ENCODE measurements at places on chromosomes 6 and 20. TPM values are rescaled to one million over a fixed set of nuclear protein-coding genes. Genes with fewer than 3 reads are reported as not detected.

DNA sequence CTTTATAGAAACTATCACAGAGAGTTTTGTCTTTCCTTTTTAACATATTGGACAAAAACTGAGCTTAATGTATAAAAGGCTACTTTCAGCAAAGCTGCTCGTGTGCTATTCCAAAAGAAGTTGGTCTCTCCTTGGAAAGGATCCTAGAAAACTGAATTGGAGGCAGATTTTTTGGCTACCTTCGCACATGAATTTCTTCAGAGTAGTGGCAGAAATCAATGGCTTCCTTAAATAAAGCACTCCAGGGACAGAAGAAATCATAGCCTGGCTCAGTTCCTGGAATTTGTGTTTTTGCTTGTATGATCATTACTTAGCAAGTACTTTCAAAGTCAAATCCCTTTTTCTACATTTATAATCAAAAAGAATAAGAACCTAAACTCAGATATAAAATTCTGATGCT is 780.3 kb downstream of the PHF3 start:
- ATAC-seq: no peak

DNA sequence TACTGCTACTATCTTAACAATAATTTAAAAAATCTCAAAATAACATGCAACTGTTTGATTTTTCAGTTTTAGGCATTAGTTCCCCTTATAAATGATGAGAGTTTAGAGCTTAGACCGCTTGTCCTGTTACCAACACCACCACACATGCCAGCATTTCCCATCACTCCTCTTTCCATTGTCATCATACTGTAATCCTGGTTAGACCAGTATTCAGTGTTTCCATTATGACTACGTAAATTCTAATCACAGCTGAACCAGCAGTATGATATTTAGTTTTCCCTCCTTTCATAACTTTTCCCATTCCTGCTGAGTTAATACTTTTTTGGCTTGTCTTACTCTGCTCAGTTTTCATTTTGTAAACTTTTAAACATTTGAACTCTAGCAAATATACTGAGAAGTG is 12.2 kb upstream of the TBC1D20 start:
- ATAC-seq: peak; percentile 32

DNA sequence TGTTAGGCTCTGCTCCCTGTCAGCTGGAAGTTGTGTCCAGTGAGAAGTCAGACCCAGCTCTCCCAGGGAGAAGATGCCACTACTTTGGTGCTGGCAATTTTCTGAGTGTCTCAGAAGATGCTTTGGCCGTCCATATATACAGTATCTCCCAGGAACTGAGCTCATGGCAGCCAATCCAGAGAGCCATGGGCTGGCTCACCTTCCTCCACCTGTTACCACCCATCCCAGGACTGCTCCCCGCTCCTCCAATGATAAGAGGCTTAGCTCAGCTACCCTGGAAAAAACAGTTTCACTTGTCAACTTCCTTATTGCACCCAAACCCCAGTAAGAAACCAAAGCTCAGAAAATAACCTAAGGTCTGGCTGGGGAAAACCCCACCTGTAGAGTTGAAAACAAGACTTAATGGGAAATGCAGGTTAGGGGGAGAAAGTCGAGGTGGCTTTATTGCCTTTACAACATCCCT is at the start of gene BNIP5:
Gene BNIP5 (minus strand): TSS at position 110 of the 463 bp plus-strand sequence. CDS start 6,198 bp downstream, outside the sequence.
- no peak for ATAC-seq

DNA sequence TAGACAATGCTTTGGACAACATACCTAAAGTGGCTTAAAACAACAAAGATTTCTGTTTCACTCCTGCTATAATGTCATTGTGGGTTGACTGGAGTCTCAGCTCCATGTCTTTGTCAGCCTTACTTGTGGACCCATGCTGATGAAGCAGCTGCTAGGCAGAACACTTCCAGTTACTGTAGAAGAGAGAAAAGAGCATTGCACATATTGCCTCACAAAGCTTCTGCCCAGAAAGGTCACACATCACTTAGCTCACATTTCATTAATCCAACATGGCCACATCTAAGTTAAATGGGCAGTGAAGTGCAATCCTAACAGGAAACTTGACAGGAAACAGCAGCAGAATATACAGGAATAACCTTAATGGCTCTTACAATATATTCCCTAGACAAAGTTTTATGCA is 480.5 kb upstream of the HTR1E start:
- ATAC-seq: no peak

DNA sequence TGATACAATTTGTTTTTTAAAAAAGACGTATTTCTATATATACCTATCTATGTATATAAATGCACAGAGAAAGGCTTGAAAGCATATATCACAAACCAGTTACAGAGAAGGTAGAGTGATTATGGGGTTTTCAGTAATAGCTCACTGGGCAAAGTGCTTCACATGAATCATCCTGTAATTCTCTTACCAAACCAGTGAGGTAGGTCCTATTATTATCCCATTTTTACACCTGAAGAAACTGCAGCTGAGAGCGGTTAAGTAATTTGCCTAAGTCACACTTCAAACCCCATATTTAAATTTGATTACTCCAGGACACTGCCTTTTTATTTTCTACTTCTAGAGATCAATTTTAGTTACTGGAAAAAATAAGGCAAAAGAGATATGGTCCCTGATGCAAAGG is 4.4 kb downstream of the GSS start:
- ATAC-seq: peak; percentile 50

DNA sequence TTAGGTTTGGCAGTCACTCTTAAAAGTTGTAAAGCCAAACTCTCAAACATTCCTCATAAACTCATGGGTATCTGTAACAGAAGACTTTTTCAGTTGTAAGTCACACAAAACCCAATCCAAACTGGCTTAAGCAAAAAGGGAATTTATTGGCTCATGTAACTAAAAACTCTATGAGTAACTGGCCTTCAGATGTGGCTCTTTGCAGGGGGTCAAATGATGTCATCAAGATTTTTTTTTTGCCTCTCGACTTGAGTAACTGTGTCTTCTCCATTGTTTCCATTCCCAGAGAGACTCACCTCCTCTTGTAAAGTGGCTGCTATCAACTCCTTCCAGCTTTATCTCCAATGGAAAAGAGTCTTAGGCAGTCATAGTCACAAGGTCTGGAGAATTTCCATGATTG is 645.0 kb downstream of the DHX35 start:
- ATAC-seq: no peak

DNA sequence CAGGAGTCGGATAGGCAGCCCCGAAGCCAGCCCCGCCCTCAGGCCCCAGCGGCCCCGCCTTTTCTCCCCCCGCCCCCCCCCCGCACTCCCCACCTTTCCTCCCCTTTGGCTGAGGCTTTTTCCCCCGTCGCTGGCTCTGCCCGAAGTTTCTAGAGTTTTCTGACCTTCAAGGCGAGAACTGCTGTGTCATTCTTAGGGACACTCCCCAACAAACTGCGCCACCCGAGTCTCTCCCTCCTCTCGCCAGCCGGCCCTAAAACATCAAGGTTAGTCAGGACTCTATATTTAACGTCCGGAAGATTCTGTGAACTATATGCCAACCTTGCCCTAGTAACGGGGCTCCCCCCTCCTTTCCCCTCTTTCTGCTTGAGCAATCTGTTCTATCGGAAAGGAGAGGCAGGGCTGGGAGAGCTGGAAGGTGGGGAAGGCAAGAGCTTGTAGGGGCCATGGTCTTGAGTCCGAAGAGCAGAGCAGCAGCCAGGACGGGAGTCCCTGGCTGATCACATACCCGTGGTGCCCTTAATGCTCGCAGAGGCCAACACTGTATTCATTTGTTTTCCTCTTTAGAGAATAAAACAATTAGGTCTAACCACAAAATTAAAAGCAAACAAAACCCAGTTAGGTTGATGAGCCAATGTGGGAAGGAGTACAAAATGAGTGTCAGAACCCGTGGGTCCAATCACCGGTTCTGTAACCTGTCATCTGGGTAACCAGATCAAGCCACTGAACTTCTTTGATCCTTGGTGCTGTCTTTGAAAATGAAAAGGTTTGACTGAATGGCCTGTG is 5.3 kb upstream of the HSPA1B start:
- ATAC-seq: peak; percentile 51

GRCh38 chr6:17983730-17984129 is 3.7 kb downstream of the KIF13A start:
- ATAC-seq: no peak

- no peak for ATAC-seq
These were observed 17.1 kb upstream of the BEND3 start for GRCh38 chr6:107132330-107132954.

DNA sequence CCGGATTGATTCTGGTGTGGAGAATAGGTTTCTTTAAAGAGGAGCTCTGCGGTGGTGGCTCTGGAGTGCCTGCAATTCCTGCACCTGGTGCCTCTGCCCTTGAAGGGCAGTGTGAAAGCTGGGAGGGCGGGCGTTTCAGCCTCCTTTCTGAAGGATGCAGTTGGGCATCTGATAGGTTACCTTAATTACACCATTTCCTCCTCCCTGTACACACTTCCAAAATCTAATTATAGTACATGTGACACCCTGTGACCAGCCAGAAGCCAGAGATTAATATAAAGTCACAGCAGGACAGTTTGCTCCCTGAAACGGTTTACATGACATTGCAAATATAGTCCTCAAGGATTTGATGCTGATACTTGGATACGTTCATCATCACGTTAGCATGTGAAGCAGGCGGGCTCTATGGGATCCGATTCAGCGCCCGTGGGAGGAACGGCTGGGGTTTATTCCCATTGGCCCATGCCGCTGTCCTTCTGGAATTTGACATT is 548.2 kb downstream of the QKI start:
- no peak for ATAC-seq

GRCh38 chr6:71224011-71224410 is 64.6 kb upstream of the OGFRL1 start:
- ATAC-seq: no peak

Gene TUBB1
- not detected for total RNA-seq

Gene BLOC1S5
- 6.5 TPM for total RNA-seq

Gene ATAT1
- total RNA-seq: 4.6 TPM

Gene PCSK2
- total RNA-seq: 0.12 TPM

Gene RBM38
- total RNA-seq: 12.3 TPM

Gene C4B
- total RNA-seq: 5.3 TPM

Gene LPA
- 0.24 TPM for total RNA-seq

All from esophagus mucosa (tissue), 1 donor.